ENCODE measurements at places on chromosomes 11 and 22.

DNA sequence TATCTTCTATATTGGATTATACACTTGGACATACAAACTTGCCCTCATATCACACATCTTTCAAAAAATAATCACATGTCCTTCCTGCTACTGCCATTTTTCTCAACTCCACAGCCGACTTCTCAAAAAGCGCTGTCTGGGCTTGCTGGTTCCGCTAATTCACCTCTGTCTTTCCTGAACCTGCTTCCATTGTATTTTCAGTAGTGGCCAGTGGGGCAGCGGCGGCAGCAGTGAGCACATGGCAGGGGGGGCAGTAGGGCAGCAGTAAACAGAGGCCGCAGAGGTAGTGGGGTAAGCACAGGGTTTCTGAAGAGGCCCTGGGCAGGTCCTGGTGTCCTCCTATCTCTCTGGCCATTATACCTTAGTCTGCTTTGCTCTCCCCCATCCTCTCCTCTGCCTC lies 126.3 kb downstream of the RRAS2 start:
- DNase-seq: no peak

GRCh38 chr11:130300567-130300966 lies 14.2 kb downstream of the ZBTB44 start:
- DNase-seq: no peak

- DNase-seq: no peak
Measured at GRCh38 chr11:67032830-67033551, 10.1 kb downstream of the SYT12 start.

DNA sequence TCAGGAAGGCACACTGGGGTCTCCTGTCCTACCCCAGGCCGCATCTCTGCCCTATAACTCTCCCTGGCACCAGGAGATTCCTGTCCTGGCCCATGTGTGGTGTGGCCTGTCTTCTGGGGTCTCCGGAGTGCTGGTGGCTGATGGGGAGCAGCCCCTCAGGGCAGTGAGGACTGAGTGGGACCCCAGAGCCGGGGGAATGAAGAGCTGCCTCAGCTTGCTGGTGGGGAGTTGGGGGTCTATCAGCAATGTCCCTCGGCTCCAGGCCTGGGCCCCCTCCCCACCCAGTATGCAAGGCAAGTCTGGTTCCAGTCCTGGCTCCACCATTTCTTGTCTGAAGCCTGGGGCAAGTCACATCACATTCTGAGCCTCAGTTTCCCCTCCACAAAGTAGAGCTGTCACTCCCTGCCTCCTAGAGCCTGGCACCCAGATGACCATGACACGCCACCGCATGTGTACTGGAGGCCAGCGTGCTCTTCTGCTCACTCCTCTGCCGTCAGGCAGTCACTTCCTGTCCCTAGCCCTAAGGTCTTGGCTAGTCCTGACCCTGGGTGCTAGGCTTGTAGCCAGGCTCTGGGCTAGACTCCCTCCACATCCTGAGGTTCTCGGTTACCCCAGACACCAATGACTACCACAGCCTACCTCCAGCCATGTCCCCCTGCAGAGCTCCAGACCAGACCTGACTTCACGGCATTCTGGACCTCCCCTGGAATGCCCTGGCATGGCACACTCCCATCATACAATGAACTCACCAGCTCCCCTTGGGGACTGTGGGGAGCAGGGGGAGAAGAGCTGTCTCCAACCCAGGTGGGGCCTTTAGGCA lies 12.8 kb downstream of the ARAP1 start:
- DNase-seq: no peak

DNA sequence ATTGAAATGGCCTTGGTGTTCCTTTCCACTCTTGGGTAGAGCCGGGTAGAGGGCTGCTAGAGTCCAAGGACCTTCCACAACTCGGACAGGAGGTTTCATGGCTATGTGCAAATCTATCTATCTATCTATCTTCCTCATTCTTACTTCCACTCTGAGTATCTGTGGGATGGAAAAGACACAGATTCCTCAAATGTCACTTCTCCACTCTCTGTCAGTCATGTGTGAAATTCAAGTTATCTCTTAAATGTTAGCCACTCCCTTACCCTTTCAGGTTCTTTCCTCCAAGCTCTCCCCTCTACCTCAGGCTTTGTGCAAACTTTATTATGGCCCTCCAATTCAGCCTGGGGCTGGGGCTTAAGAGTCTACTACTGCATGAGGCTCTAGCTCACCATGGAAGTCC lies 84.3 kb downstream of the GDPD4 start:
- no peak for DNase-seq

GRCh38 chr22:24338726-24339451 lies 68.3 kb downstream of the SPECC1L start:
- DNase-seq: no peak

DNA sequence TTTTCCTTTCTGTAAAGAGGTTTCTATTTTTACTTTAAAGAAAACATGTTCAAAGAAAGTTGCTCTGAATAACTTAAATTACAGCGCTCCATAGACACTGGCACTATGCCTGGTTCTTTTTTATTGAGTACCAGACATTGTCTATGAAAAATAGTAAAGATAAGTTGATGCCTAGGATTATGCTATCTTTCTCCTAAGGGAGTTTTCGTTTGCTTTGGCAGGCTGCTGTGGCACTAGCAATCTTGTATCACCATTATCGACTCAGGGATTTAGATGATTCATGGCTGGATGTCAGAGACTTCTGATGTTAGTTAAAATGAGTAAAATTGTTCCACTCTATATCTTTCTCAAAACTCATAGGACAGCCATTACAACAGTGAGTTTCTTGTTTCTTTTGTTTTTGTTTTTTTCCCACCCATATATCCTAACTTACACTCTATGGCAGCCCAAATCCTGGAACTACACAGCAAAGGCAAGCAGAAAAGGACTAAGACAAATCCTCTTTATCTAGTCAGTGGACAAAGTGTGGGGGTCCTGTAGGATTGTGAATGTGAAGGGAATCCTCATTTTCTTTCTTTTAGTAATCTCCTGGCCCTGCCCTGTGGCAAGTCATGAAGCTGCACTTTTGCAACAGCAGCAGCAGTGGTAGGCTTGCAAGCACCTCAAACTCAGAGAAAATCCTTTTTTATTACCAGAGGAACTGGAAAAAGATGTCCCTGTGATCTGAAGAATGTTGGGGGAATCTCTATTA lies 20.7 kb downstream of the SLN start:
- DNase-seq: no peak

DNA sequence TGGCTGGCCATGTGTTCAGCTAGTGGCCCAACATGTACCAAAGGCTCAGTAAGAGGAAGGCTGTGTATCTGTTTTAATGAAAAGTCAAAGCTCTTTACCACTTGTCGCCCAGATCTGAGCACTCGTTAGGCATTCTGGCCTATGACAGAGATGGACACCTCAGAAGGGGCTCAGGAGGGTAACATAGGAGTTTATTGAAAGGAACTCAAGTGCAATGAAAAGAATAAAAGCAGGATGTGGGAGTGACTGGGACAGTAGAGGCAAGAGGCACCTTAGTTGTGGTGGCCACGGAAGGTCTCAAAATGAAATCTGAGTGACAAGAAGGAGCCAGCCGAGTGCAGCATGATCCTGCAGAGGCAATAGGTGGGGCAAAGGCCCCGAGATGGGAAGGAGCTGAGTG lies 309.7 kb downstream of the MN1 start:
- DNase-seq: no peak

GRCh38 chr11:130458410-130458729 lies 9.9 kb downstream of the ADAMTS15 start:
- no peak for DNase-seq

- DNase-seq: no peak
Measured at GRCh38 chr11:129728581-129728980, 87.1 kb upstream of the TMEM45B start.

DNA sequence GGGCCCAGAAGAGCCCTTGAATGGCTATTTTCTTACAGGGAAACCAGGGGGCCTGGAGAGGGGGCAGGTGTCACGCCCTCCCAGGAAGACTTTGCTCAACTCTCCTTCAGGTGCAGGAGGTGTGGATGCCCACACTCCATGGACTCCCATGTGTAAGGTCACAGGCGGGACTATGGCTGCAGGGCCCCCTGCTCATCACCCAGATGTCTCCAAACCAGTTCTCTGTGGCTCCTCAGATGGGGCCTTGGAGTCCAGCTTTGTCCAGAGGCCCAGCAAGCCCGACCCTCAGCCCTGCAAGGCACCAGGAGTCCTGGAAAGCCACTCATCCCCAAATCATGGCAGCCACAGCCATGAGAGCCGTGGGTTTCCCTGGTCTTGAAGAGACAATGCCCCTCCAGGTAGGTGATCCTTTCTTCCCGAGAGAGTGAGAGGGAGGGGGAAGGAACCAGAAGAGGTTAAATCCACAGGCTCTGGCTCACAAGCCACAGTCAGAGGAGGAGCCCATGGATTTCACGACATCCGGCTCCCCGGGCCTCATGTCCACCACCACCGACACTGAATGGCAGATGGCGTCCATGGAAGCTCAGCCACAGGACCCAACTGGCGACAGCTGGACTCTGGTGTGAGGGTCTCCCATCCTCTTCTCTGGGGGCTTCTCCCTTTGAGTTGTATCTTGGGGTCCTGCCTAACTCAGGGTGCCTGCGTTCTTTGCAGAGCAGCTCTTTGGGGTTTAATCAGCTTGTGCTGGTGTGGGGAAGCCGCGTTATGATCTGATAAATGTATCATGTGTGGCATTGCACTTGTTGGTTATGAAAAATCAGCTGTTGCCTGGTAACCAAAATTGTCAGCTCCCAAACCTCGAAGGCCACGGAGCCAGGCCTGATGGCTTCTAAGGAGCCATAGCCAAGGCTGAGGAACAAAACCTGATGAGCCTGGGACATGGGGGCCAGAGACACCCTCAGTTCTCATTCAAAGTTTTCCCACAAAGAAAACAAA lies 620.4 kb downstream of the BRD1 start:
- no peak for DNase-seq

GRCh38 chr11:116807601-116808261 lies 15.4 kb downstream of the APOA4 start:
- no peak for DNase-seq

DNA sequence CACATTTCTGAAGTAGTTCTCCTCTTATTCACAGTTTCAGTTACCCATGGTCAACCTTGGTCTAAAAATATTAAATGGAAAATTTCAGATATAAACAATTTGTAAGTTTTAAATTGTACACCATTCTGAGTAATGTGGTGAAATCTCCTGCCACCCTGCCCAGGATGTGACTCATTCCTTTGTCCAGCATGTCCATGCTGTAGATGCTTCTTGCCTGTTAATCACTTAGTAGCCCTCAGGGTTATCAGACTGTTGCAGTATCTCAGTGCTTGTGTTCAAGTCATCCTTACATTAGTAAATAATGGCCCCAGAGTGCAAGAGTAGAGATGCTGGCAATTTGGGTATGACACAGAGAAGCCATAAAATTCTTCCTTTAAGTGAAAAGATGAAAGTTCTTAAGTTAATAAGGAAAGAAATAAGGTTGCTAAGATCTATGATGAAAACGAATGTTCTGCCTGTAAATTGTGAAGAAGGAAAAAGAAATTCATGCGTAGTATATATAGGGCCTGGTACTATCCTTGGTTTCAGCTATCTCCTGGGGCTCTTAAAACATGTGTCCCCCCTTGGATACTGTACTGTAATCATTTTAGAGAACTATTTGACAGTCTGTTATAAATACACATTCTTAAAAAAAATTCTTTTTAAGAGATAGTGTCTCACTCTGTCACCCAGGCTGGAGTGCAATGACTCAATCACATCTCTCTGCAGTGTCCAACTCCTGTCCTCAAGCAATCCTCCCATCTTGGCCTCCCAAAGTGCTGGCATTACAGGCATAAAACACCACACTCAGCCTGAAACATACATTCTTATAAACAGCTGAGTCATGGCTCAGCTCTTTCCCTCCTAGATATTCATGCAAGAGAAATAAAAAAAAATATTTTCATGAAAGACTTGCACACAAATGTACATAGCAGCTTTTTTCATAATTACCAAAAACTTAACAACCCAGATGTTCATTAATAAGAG lies 31.3 kb downstream of the MTNR1B start:
- no peak for DNase-seq

DNA sequence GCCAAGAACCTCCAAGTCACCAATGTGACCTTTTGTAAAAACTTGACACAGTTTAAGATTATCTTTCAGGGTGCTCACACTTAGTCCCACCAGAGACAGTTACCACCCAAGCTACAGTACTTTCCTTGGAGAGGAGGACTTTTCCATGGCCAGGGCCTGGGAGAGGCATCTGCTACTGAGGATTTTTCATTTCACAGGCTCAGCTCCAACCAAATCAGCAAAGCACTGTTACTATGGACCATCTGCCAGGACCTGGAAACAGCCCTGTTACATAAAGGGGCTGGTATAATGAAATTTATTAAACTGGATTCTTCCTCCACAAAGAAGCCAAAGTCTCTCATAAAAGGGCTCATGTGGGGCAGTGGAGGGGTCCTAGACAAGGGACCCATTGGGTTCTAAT lies 38.6 kb downstream of the SERGEF start:
- no peak for DNase-seq

DNA sequence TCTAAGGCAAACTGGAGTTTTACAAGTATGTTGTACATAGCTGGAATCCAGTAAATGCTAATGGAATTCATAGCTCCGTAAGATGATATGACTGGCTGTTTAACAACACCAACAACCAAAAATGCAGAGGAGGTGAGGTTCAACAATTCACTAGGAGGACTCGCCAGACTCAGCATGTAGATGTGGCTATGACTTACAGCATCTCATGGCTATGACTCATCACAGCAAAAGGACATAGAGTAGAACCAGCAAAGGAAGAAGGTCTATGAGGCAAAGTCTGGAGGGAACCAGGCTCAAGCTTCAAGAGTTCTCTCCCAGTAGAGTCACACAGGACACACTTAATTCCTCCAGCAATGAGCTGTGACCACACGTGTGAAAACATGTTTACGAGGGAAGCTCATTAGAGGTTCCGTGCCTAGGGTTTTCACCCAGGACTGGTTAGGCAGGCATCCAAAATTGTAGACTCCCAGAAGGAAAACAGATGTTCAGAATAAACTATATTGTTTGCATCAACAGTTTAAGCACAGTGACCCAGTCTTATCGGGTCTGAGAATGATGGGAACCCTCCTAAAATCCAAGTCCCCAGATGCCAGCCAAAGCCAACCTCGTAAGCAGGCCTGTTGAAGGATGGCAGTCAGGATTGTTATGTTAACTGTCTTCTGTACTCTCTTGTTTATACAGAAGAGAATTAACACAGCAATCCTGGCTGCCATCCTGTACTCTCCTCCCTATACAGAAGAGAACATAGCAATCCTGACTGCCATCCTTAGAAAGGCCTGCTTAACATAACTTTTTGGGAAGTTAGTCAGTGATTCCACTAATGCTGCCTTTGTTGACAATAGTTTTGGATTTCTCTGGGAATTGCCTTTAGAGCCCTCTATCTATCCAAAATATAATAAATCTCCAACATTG lies 116.6 kb downstream of the LARGE1 start:
- DNase-seq: no peak

- DNase-seq: no peak
Measured at GRCh38 chr11:35305670-35306382, 113.5 kb downstream of the SLC1A2 start.

- no peak for DNase-seq
Measured at GRCh38 chr22:39612811-39613548, 42.4 kb downstream of the CACNA1I start.

Measured in stimulated activated CD4-positive, alpha-beta T cell treated with anti-CD3 and anti-CD28 coated beads, Interleukin-4, amount 100 ng/mL, for 48 hours (primary cell).